ENCODE measurements at places on chromosomes 16 and 17.

- no peak for DNase-seq
Observed at GRCh38 chr17:1008008-1008761, 11.3 kb downstream of the TIMM22 start.

DNA sequence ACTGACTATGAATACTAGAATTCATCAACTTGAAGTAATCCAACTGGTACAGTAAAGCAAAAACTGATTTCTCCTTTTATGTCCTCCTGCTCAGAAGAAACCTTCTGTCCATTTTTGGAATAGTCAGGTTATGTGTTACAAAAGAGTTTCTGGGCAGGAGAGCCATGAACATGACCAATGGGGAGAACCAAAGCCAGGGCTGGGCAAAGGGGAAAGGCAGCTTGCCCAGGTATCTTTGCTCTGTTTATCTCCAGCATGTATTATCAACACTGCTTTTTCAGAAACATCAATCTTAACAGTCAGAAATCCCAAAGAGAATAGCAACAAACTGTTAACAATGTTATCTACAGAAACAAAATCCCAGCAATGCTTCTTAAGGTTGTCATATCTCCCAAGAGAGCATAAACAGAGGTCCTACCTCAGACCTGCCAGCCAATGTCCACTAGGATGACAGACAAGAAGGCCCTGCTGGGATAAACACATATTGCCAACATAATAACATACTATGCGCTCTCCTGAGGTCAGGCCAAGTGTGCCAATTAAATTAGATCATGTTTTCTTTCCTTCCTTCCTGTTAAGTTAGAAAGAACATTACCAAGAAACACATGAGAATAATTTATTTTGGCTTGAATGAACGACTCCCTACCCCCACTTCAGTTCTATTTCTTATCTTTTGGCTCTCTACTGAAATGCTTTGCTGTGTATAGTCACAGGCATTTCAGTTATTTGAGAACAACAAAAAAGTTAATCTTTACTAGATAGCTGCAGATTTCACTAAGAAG is 28.0 kb downstream of the BLMH start:
- no peak for DNase-seq

GRCh38 chr16:50234771-50235556 is 31.4 kb upstream of the ADCY7 start:
- DNase-seq: no peak

GRCh38 chr16:71867939-71868338 is 16.0 kb downstream of the ZNF821 start:
- DNase-seq: no peak

DNA sequence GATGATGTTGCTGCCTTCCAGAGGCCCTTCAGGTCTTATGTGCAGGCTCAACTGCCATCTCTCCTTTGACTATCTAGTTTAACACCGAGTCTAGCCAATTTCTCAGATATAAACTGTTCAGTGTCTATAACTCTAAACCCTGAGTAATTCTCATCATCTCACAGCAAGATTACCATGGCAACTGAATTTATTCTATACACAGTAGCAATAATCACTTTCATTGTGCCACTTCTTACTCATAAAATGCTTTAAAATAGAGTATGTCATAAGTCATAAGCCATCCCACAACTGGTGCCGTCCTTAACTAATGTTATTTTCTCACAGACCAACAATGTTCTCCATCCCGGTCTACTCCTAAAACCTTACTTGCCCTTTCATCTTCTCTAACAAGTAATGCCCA is 45.0 kb downstream of the SYNRG start:
- DNase-seq: no peak

GRCh38 chr16:86512301-86512859 is 2.1 kb downstream of the FOXF1 start:
- no peak for DNase-seq

GRCh38 chr16:19967561-19967960 is 82.9 kb upstream of the GPRC5B start:
- no peak for DNase-seq

- no peak for DNase-seq
Observed at GRCh38 chr17:75869282-75870141, 8.9 kb downstream of the TRIM47 start.

DNA sequence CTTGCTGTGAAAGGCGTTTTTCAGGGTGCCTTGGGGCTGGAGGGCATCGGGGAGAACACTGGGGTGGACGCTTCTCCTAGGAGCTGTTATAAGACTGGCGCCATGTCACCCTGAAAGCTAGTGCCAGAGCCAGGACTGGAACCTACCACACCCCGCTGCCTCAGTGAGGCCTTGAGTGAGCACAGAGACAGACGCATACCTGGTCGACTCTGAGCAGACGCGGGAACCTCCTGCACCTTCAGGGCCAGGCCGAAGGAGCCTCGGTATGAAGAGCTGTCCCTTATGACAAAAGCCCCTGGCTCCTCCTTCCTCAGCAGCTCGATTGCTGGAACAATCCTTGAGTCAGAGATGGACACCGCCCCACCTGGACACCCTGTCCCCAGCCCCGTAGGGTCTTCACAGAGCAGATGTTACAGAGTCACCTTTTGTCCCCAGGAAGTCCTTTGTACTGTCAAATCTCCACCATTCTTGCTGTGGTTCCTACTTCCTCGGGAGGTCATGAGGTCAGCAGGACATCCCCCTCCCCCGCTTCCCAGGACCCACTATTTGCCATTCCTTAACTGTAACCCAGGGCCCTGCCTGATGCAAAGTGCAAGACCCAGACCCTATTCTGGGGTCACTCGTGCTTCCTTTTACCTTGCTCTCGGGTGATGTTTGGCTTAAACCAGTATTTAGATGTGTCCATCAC is 17.0 kb downstream of the TNS4 start:
- no peak for DNase-seq

DNA sequence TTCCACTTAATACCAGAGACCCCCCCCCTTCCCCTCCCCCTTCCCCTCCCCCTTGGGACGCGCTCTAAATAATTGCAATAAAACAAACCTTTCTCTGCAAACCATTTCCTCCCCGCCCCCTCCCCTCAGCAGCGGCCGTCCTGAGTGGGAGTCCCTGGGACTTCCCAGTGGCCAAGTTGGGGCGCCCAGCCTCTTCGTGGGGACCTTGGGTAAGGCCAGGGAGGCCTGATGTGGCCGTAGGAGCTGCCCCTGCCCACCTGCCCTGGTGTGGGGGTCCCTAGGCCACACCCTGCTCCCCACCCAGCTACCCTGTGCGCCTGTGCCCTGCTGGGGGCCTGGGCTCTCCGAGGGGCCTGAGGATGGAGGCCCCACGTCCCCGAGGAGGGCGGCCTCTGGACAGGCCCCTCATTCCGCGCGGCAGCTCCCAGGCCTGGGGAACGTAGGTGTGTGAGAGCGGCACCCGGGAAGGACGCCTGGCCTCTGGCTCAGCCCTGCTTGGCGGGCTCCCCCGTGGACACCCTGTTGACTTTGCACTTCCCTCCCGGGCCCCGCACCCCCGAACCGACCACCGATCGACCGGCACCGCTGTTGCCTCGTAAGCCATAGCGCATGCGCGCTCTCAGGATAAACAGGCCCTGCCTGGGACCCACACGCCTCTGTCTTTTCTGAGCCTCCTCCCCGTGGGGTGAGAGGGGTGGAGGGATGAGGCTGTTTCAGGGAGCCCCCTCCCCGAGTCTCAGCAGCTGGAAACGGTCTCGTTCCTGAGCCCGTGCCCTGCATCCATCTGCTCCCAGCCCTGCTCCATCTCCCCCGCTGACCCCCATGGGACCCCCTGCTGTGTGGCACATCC is 9.0 kb downstream of the NTHL1 start:
- no peak for DNase-seq

DNA sequence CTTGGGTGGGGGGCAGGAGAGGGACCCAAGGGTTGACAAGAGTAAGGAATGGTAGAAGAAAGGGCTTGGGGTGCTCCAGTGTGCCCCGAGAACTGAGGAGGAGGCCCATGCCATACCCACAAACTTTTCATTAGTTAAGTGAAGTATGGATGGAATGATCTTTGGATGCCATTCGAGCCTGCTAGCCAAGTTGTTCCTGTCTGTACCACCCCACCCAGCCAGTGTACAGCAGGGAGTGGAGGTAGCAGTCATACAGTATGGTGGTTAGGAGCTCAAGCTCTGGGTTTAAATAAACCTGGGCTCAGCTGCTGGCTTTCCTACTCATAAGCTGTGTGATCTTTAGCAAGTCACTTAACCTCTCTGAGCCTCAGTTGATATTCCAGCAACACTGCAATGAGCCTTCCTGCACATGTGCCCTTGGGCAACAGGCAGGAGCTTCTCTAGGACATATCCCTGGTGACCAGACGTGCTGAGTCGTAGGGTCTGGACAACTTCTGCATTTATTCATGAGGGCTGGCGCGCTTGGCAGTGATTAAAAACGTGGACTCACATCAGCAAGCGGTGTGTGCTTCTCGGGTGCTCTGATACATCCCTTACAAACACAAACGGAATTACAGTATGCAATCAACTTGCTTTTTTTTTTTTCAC is 22.9 kb downstream of the ITPRIPL2 start:
- no peak for DNase-seq

Data from erythroblast (primary cell).